ENCODE measurements at places on chromosomes 11 and 22. TPM values are rescaled to one million over a fixed set of nuclear protein-coding genes. Genes with fewer than 3 reads are reported as not detected.
A peak's percentile ranks its signal among the peaks of the same experiment; 100 is the strongest.

APOL5 gene
- total RNA-seq, result not detected

TMEM191B gene
- total RNA-seq, result 1.9 TPM

INPPL1 gene
- total RNA-seq, result 211 TPM

FAT3 gene
- 0.05 TPM for total RNA-seq

RFPL1 gene
- total RNA-seq, result not detected

ART1 gene
- not detected for total RNA-seq

KCNJ1 gene
- total RNA-seq, result not detected

NRGN gene
- total RNA-seq, result 33.5 TPM

LARGE2 gene
- not detected for total RNA-seq

KLHDC7B gene
- not detected for total RNA-seq

VPS51 gene
- 102 TPM for total RNA-seq

USP2 gene
- total RNA-seq, result 1.1 TPM

OR4C13 gene
- not detected for total RNA-seq

POU2AF2 gene
- not detected for total RNA-seq

MRGPRX3 gene
- not detected for total RNA-seq

- no peak for DNase-seq
Observed at GRCh38 chr22:28885939-28886338, 2.6 kb downstream of the ZNRF3 start.

- DNase-seq, result no peak
Observed at GRCh38 chr11:108983636-108984420, 319.0 kb downstream of the DDX10 start.

GRCh38 chr11:12242966-12243365 lies 132.6 kb downstream of the MICAL2 start:
- DNase-seq, result peak; percentile 23

GRCh38 chr22:46456818-46457163 lies 80.6 kb downstream of the CELSR1 start:
- DNase-seq, result no peak

GRCh38 chr11:14234446-14234845 lies 124.5 kb downstream of the RRAS2 start:
- no peak for DNase-seq

- no peak for DNase-seq
Observed at GRCh38 chr11:31069447-31070205, 299.9 kb downstream of the DCDC1 start.

DNA sequence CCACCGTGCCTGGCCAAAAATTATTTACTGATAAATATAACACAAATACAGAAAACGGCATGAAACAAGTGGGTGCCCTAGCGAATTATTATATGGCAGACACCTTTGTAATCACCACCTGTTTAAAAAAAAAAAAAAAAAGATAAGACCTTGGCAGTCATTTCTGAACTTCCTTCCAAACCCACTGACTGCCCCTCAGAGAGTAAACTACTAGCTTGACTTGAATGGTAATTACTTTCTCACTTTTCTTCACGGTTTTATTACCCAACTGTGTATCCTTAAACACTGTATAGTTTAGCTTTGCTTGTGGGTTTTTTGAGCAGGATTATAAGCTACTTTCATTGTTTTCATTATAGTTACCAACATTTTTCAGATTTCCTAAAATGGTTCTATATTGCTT lies 23.7 kb downstream of the SFI1 start:
- DNase-seq, result no peak

GRCh38 chr11:11461473-11461872 lies 108.4 kb upstream of the CSNK2A3 start:
- DNase-seq, result no peak

- no peak for DNase-seq
Observed at GRCh38 chr22:36413022-36413775, 25.4 kb upstream of the MYH9 start.

GRCh38 chr11:133515107-133515506 lies 17.2 kb downstream of the OPCML start:
- DNase-seq, result no peak

- DNase-seq, result peak; percentile 51
Observed at GRCh38 chr11:128727320-128727719, 33.4 kb downstream of the FLI1 start.

GRCh38 chr22:42617155-42617983 lies 2.7 kb upstream of the POLDIP3 start:
- no peak for DNase-seq

DNA sequence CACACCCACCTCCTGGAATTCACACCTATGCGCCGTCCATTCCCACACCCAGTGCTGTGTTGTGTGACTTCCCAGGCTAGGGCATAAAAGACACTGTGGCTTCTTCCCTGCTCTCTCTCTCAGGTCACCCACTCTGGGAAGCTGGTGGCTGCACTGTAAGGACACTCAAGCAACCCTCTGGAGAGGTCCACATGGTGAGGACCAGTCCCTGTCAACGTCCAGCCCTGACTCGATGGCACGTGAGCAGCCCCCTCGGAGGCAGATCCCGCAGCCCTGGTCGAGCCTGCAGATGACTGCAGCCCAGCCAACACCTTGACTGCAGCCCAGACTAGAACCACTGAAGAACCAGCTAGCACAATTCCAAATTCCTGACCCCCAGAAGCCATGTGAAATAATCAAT lies 16.2 kb downstream of the CBX7 start:
- DNase-seq, result no peak

DNA sequence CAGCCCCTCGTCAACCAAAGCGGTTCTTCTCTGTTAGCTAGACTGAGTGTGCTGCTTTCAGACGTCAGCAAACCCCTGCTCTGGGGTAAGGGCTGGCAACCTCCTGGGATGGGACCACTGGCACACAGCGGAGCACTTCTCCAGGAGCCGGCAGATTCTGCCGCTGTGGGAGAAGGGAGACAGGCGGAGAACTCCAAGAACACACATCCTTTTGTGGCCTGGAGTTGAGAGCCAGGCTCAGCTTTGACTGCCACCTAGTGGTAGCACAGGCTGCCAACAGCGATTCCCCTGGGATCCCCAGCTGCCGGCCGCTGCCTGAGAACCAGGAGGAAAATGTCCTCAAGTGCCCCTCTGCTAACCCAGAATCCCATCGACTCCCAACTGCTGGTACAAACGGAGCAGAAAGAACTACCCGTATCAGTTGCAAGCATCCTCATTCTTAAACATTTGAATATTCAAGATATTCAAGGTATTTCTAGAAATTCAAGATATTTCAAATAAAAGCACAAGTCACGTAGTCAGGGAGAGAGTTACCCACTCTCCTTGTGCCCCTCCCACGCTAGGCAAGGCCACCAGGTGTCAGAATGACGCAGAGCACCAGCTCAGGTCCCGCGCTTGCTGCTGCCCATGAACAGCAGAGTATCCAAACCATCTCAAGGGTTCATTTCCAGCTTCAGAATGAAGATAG lies 4.9 kb downstream of the LTO1 start:
- DNase-seq, result peak; percentile 83

- DNase-seq, result no peak
Observed at GRCh38 chr11:72421351-72421750, 13.0 kb downstream of the CLPB start.

DNA sequence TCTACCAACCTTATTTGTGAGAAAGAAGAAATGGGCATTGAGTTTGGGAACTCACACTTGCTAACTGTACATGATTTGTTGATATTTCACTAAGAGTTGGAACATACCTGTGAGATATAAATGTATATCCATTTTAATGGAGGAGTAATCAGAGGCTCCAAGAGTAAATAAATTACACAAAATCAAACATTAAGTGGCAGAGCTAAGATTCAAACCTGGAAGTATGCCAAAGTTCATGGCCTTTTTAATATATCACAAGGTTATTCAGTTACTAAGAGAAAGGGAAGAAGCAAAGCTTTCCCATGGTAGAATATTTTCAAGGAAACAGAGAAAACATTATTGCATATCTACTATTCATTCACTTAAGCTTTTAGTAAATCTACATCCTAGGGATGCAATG lies 1641.1 kb downstream of the FAM181B start:
- no peak for DNase-seq

DNA sequence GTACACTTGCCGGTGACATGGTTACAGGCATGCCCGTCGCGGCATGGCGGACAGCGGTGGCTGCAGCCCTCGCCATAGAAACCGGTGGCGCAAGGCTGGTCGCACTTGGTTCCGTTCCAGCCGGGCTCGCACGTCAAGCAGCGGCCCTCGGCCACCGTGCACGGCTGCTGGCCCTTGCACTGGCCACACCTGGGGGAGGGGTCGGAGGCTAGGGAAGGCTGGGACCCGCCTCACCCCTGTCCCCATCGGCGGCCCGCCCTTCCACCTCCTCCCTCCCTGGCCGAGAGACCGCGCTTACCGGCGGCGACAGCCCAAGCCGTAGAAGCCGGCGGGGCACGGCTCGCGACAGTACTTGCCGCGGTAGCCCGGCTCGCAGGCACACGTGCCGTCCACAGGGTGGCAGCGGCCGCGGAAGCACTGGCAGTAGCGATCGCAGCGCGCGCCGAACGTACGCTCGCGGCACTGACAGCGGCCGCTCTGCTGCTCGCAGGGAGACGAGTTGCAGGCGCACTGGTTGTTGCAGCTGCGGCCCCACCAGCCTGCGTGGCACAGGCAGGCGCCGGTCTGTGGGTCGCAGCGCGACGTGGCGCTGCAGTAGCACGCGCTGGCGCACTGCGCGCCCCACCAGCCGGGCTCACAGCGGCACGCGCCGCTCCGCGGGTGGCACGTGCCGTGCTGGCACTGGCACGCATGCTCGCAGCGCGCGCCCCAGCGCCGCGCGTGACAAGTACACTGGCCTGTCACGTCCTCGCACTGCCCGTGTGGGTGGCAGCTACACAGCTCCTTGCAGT lies 6.7 kb downstream of the SCARF2 start:
- DNase-seq, result peak; percentile 44

- no peak for DNase-seq
Observed at GRCh38 chr11:4884361-4884760, 2.7 kb downstream of the OR51T1 start.

DNA sequence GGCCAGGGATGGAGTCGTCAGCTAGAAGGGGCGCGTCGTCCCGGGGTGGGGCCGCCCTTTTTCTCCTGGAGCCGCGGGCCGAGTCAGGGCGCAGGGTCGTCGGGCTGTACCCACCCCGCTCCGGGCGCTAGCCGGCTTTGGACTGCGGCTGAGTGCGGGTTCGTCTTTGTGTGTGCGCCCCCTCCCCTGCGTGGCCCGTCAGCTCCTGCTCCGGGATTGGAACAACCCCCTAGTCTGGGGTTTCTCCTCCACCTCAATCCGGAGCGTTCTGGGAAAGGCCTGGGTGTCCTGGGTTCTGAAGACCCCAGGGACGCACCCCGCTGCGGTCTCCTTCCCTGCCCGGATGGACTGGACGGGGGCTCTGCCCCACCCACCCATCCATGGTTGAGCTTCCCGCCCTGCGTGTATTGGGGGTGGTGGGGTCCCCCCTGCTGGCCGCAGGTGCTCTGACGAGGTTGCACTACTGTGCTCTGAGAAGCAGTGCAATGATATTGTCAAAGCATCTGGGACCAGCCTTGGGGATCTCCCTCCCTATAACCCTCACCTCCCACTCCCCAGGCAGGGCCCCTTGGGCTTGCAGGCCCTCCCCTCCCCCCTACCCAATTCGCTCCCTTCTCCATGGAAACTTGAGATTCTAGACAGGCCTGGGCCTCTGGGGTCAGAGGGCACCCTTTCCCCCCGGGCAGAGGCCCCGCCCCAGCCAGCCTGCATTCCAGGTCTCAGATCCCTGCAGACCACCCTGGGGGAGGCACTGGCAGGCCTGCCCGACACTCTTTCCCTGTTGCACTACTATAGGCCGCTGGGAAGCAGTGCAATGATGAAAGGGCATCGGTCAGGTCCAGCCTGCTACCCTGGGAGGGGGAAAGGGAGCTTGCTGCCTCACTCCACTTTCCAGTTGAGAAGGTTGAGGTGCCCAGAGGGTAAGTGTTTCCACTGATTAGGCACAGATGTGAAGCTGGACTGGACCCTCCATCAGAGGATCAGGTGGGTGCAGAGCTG lies 10.7 kb downstream of the SDF2L1 start:
- DNase-seq, result no peak

GRCh38 chr11:66850588-66851238 lies 6.2 kb upstream of the LRFN4 start:
- no peak for DNase-seq

- no peak for DNase-seq
Observed at GRCh38 chr22:17601031-17601430, 27.5 kb downstream of the ATP6V1E1 start.

GRCh38 chr22:30823015-30823370 lies 128.3 kb downstream of the OSBP2 start:
- no peak for DNase-seq

DNA sequence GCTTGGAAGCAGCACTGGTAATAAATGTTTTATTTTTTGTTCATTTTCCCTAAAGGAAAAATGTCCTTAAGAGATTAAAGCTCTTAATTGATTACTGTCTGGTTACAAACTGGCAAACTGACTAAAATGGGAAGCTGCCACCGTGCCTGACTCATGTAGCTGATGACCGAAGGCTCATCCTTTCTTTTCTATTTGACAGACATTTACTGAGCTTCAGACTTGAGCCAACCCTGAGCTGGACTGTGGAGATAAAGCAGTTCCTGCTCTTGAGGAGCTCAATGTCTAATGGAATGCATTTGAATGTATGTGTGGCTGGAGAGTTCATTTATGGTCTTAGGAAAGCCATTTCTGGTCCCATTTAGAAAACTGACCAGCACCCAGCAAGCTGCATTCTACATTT lies 91.3 kb downstream of the RNF169 start:
- peak; percentile 58 for DNase-seq

DNA sequence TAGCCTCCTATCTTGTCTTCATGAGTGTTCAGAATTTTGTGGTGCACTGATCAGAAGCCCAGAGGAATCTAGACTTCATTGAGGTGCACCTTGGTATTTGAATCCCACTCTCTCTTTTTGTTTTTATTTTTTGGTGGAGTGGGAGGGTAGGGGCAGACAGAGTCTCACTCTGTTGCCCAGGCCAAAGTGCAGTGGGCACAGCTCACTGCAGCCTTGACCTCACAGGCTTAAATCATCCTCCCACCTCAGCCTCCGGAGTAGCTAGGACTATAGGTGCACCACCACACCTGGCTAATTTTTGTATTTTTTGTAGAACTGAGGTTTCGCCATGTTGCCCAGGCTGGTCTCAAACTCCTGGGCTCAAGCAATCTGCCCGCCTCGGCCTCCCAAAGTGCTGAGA lies 10.9 kb upstream of the ALG8 start:
- no peak for DNase-seq

DNA sequence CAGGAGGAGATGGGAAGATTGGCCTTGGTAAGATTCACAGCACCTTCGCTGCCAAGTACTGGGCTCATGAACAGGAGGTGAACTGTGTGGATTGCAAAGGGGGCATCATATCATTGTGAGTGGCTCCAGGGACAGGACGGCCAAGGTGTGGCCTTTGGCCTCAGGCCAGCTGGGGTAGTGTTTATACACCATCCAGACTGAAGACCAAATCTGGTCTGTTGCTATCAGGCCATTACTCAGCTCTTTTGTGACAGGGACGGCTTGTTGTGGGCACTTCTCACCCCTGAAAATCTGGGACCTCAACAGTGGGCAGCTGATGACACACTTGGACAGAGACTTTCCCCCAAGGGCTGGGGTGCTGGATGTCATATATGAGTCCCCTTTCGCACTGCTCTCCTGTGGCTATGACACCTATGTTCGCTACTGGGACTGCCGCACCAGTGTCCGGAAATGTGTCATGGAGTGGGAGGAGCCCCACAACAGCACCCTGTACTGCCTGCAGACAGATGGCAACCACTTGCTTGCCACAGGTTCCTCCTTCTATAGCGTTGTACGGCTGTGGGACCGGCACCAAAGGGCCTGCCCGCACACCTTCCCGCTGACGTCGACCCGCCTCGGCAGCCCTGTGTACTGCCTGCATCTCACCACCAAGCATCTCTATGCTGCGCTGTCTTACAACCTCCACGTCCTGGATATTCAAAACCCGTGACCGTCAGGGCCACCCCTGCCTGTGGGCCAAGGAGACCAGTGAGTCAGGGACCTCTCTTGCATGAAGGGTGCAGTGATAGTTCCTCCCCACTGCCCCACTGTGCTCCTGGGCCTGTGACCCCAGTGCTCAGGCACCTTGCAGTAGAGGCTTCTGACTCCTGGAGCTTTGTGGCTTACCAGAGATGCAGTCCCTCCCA lies 83.6 kb downstream of the BCR start:
- no peak for DNase-seq

Measured in endothelial cell of umbilical vein (primary cell).